ENCODE measurements at places on chromosomes 13 and 19. TPM values are rescaled to one million over a fixed set of nuclear protein-coding genes. Genes with fewer than 3 reads are reported as not detected.

DNA sequence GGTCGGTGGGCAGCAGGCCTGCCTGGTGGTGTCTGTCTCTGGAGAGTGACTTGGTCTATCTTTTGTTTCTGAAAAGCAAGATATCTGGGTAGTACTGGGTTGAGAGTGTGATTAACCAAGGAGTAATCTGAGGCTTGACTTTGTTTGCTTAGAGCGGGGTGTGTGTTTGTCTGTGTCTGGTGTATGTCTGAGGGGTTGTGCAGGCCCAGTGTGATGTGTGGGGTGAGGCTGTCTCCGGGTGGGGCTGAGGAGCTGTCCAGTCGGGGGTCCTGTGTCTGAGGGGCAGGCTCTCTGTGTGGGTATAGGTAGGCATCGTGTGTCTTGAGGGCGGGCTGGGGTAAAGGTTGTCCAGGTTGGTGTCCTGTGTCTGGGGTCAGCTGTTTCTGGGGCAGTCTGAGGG, 11.1 kb upstream of the TIMM50 start:
- DNase-seq = no peak

GRCh38 chr13:100836711-100837110, 162.1 kb upstream of the TMTC4 start:
- no peak for DNase-seq

- DNase-seq = no peak
Measured at GRCh38 chr13:110519506-110519905, 42.0 kb downstream of the RAB20 start.

DNA sequence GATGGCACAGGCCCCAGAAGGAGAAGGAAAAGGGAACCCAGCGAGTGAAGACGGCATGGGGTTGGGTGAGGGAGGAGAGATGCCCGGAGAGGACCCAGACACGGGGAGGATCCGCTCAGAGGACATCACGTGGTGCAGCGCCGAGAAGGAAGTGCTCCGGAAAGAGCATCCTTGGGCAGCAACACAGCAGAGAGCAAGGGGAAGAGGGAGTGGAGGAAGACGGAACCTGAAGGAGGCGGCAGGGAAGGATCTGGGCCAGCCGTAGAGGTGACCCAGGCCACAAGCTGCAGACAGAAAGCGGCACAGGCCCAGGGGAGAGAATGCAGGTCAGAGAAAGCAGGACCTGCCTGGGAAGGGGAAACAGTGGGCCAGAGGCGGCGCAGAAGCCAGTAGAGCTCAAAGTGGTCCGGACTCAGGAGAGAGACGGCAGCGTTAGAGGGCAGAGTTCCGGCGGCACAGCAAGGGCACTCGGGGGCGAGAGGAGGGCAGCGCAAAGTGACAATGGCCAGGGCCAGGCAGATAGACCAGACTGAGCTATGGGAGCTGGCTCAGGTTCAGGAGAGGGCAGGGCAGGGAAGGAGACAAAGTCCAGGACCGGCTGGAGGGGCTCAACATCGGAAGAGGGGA, 1.1 kb downstream of the PPP1R12C start:
- DNase-seq = peak; percentile 32

DNA sequence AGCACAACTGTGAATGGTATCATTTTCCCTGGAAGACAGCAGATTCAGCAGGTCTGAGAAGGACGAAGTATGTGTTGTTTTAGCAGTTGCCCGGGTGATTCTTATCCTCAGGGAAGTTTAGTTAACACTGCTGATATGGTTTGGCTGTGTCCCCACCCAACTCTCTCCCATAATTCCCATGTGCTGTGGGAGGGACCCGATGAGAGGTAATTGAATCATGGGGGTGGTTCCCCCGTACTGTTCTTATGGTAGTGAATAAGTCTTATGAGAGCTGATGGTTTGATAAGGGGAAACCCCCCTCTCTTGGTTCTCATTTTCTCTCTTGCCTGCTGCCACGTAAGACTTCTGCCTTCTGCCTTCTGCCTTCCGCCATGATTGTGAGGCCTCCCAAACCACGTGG, 81.0 kb upstream of the UBAC2 start:
- no peak for DNase-seq

GRCh38 chr13:46385946-46386345, 1.1 kb downstream of the RUBCNL start:
- no peak for DNase-seq

GRCh38 chr19:38596057-38596981, 21.4 kb downstream of the MAP4K1 start:
- DNase-seq = no peak

- DNase-seq = no peak
Measured at GRCh38 chr19:1718420-1719291, 34.6 kb upstream of the ONECUT3 start.

DNA sequence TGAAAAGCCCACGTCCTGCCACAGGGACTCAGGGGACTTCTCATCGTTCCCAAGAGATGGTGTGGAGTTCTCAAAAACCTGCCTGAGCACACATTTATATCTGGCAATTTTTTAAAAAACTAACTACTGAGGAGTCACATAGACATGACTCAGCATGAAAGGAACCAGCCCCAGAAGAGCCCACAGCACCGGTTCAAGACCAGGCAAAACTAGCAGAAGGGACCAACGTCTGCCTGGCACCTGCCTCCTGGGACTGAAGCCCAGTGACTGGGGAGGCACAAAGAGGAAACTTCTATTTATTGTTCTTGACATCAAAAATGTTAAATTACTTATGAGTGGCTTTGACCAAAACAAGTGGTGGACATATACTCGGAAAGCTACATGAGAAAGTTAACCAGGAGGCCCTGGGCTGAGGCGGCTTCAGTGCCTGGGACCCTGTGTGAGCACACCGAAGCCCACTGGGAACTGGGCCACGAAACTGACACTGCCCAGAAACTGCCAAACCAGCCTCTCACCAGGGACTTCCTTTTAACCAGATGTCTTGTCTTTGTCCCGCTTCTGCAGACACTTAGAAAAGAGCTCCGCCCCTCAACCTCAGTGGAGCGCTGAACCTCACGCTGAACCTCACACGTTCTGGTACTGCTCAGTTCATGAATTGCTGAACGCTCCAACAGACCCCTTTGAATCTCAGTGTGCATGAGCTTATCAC, 25.7 kb downstream of the C13orf46 start:
- DNase-seq = no peak

DNA sequence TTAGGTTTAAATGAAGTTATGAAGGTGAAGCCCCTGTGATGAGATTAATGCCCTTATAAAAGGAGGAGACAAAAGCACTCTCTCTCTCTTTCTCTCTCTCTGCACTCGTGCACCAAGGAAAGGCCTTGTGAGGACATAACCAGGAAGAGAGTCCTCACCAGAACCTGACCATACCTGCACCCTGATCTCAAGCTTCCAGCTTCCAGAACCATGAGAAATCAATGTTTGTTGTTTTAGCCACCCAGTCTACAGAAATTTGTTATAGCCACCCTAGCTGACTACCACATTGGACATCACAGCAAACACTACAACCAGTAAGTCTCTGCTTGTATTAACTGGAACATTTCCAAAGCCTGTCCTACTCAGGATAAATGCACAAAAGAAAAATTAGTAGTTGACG, 34.7 kb upstream of the WDFY2 start:
- DNase-seq = no peak

GRCh38 chr13:34037636-34038540, 219.9 kb downstream of the RFC3 start:
- no peak for DNase-seq

DNA sequence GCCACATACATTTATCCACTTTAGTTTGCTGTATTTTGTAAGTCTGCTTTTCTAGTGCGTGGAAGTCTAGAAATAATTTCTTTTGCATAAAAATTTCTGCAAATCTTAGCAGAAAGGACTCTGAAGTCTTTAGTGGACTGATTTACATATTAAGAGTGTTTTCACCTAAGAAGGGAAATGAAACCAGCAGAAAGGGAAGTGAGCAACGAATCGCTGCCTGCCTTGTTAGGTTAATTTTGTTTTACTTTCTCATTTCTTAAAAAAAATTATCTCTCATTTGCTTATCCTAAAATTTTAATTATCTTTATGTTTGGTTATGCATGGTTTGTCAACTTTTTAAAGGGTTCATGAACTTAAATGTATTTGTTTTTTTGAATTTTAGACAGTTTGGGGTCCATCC, 767 bp upstream of the GPR18 start:
- no peak for DNase-seq

GRCh38 chr13:43390619-43391018, 367.2 kb downstream of the DNAJC15 start:
- no peak for DNase-seq

- no peak for DNase-seq
Measured at GRCh38 chr13:110468986-110469495, 92.5 kb downstream of the RAB20 start.

DNA sequence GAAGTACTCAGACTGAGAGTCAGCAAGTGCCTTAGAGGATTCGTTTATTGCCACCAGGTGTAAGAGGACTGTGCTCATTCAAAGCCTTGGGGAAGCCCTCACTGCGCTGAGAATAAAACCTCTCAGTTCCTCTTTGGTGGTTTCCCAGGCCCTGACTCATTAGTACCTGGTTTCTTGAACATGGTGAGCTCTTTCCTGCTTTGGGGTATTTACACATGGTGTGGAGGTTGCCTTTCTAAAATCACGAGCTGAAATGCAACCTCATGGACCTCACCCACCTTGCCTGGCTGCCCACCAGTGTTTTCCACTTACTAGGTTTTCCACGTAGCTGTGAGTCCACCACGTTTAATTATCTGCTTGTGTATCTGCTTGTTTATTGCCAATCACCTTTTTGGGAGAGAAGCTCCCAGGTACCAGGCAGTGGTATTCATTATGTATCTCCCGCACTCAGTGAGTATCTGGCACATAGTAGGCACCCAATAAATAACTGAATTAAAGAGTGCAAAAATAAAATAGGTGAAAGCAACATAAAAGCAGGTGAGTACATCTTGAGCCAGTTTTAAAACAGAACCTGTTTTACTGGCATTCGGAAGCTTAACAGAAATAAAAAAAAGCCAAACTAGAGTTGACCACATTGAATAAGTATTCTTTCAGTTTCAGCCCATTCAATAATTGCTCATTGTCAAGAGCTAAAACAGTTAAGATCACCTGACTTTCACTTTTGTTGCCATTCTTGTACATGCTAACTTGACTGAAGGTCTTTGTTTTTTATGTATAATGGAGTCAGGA, 533.0 kb downstream of the MYO16 start:
- DNase-seq = no peak

DNA sequence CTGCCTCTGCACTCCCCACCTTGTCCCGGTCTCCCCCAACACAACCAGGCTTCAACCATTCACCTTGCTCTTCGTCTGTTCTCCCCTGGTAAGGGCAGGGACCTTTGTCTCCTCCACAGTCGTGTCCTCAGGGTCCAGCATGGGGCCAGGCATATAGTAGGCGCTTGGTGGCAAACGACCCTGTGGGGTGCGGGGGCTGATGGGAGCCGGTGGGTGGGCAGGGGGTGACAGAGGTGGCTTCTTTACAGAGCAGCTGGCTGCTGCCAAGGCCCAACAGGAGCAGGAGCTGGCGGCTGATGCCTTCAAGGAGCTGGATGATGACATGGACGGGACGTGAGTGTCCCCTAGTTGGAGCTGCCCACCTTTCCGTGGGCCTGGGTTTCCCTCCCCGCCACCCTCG, 9.7 kb downstream of the PRKCSH start:
- DNase-seq = no peak

DNA sequence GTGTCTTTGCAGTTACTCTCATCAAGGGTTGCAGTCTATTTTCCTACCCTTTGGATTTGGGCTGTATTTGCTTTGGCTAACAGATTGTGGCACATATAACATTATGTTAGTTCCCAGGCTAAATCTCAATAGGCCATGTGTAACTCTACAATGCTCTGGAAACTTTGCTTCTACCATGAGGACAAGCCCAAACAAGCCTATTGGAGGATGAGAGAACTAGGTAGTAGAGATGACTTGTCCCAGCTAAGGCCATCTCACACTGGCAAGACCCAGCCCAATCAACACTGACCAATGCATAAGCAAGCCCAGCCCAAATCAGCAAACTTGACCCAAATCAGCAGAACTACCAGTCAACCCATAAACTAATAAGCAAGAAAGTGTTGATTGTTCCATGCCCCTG, 311.8 kb downstream of the NDFIP2 start:
- DNase-seq = no peak

Gene RNF6
- total RNA-seq = 55.0 TPM

Gene C19orf73
- 0.60 TPM for total RNA-seq

Gene PIH1D1
- total RNA-seq = 113 TPM

Gene LIPE
- total RNA-seq = 4.8 TPM

Gene SERPINE3
- total RNA-seq = not detected

Gene PSG2
- not detected for total RNA-seq

Gene SNRPA
- total RNA-seq = 88.2 TPM

Gene SYNE4
- total RNA-seq = 0.95 TPM

Gene PNMA8A
- total RNA-seq = not detected

Gene FFAR2
- total RNA-seq = not detected

Data from CD8-positive, alpha-beta T cell (primary cell).